ENCODE measurements at places on chromosomes 16 and 17.

DNA sequence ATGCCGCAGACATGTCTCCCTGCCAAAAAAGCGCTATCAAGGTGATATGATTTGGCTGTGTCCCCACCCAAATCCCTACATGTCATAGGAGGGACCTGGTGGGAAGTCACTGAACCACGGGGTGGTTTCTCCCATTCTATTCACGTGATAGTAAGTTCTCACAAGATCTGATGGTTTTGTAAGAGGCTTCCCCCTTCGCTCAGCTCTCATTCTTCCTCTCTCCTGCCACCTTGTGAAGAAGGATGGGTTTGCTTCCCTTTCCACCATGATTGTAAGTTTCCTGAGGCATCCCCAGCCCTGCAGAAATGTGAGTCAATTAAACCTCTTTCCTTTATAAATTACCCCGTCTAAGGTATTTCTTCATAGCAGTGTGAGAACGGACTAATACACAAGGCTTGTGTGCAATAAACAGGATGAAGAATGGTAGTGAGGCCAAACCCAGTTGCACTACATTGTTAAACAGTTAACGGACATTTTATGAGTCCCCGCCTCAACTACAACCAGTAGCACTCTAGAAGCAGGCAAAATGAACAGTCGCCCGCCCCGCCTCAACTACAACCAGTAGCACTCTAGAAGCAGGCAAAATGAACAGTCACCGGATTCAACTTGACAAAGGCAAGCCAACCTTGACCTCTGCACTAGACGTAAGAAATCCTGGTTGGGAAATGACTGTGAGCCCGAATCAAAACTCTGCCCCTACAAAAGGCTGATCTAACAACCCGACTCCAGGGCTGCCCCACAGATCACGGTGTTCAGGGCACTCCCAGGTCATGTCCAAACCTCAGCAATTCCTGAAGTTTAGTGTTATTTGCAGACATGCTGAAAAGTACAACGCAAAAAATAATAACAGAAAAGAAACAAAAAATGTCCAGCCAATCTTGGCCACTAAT is 26.3 kb downstream of the VPS53 start:
- DNase-seq, result no peak

DNA sequence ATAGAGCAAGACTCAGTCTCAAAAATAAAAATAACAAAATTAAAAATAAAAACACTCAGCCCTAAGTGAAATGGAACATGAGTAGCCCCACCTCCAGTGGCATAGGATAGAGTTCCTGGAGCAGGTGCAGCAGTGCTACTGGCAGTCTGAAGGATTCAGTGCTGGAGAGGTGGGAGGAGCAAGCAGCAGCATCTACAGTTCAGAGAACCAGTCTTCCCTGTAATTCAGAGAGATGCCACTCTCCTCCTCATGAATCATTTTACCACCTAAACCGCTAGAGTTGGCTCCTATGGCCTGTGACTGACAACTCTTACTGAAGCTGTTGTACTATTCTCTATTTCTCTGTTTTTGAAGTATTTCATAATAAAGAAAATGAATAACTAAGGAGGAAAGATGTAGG is 56.0 kb upstream of the SMURF2 start:
- no peak for DNase-seq

GRCh38 chr17:50649042-50649908 is 14.6 kb downstream of the ABCC3 start:
- DNase-seq, result no peak

DNA sequence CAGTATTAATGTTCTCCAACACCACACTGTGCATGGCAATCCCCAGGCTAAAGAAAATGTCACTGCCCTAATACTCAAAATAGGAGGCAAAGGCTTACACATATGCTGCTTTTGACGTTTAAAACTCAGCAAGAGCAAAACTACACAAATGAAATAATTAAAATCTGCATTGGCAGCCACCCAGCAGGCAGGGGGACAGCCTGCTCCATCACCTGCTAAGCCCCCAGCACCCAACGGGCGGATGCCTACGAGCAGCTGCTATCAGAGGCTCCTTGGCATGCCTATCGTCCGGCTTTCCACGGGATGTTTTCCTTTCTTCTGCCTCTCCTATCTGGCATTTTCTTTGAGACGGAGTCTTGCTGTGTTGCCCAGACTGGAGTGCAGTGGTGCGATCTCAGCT is 337.5 kb downstream of the SOX9 start:
- no peak for DNase-seq
